ENCODE measurements at places on chromosomes 4 and X.

- no peak for DNase-seq
Observed at GRCh38 chrX:39605183-39605582, 492.6 kb downstream of the BCOR start.

GRCh38 chr4:1945124-1945895, 63.5 kb downstream of the NELFA start:
- no peak for DNase-seq

- DNase-seq: no peak
Observed at GRCh38 chr4:89171176-89171805, 60.0 kb downstream of the TIGD2 start.

DNA sequence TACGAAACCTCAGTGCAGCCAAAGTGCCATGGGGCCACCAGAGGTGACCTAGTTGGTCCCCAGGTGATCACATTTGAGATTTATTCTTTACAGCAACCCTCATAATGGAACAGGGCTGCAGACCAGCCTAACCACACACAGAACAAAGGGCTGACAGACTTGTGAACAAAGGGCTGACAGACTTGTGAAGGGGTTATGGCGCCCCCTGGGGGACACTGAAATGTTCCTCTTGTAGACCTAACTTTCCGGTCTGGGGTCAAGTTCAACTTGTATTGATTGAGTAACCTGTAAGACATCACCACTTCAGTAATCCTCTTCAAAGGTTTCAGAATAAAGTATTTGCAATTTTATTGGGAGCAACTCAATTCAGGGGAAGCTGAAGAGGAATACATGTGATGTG, 175.9 kb upstream of the RPS6KA3 start:
- DNase-seq: peak; percentile 88

DNA sequence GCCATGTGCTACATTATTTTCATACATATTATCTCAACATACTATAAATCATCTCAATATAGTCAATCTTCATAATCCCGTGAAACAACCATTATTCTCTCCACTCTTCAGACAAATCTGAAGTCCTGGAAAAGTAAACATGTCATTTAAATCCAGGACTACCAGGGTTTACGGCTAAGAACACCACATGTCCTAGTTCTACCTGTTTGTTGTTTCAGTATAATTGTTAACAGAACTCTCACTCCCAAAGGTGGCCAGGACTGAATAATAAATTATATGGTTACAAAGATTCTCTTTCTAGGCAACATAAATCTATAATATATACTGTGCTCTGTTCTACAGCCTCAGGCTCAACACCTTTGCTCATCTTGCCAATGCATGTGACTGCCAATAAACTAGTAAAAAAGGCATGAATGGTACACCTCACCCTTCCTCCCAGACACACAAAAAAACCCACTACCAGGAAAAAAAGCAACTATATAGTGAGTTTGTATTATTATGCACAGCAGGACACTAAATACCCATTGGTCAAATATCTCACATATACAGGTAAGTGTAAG, 20.1 kb downstream of the EIF4E start:
- no peak for DNase-seq

DNA sequence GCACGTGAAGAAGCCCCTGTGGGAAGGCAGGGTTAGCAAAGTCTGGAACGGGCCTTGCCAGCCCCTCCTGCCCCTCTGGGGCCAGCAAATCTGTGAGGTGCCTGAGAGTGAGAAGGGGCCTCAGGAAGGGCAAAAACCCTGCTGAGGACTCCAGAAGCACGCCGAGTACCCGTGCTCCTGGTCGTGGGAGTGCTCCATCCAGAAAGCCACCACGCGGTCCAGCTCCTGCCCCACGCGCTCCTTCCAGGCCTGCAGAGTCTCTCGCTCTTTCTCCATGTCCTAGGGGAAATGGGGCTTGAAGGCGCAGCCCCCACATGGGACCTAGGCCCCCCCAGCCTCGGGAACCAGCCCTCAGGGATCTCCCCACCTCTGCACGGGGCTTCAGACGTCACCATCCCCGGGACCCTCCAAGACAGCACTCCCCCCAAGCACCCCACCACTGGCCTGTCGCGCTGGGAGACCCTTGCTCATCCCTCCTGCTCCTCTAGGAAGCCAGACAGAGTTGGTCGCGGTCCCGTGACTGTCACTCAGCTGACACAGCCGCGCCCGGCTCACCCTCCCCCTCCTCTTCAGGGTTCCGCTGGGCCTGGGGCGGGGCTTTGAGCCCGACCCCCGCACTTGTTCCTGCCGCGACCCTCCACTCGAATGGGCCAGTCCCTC, at the start of gene RENBP:
TSS of gene RENBP (minus strand) at position 504 of the 660 bp plus-strand sequence. CDS start at position 471, 33 bp downstream.
- no peak for DNase-seq

- no peak for DNase-seq
Observed at GRCh38 chr4:15012017-15012788, 9.9 kb downstream of the CPEB2 start.

DNA sequence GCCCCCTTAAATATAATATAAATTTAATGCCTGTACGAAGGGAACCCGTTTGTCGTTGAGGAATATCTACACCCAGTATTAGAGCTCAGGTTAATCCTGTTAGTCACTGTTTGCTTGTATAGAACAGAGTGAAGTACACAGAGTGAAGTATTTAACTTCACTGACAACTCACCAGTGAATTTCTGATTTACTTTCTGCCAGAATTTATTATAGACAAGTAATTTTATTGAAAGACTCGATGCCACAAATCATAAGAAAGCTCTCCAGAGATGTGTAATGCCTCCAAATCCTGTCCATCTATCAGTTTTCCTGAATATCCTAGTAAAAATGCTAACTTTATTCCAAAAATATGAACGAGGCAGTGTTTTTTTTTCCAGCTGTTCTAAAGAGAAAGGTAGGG, 1.6 kb downstream of the GAB1 start:
- DNase-seq: no peak

DNA sequence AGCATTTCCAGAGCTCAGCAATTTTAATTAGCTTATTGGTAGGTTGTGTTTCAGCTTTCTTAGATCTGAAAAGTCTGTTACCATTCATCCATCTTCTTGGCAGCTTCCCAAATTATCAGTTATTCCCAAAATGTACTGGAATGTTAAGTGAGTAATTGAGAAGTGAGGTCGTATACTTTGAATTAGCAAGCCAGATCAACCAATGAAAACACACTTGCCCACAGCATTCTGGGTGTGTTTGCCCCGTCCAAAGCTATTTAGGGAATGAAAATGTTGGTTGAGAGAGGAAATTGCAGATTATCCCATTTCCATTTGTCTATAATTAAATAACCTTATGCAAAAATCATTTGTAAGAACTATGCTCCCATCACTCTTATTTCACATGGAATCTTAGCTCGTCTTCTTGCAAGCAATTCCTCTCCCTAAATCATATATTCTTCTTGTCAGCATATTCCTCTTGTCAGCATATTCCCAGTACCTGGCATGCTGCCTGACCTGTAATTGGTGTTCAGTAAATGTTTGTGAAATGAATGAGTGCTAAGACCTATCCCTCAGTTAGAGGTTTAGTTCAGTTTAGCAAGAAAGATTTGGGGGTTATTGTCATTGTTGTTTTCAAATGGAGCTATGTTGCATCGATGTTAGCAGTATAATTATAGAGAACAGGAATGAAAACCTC, 23.3 kb upstream of the ANTXR2 start:
- DNase-seq: no peak

GRCh38 chr4:143581331-143581946, 67.9 kb downstream of the SMARCA5 start:
- DNase-seq: no peak

DNA sequence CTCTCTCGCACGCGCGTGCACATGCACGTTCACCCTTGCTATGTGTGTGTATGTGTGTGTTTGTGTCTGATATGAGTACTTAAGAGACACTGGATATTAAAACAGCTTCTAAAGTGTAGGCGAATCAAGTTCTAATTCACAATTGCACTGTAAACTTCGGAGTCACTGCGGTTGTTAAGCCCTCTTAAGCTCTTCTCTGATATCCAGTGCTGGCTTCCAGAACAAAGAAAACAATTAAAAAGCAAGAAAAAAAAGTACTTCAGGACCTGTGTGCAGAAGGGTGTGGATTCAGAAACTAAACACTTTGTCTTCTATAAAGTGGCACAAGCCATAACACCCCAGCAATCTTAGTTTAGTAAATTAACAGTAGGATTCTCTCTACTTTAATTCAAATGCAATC, 300.2 kb downstream of the PCDH7 start:
- DNase-seq: no peak

GRCh38 chr4:15753786-15754185, 24.3 kb upstream of the CD38 start:
- DNase-seq: no peak

DNA sequence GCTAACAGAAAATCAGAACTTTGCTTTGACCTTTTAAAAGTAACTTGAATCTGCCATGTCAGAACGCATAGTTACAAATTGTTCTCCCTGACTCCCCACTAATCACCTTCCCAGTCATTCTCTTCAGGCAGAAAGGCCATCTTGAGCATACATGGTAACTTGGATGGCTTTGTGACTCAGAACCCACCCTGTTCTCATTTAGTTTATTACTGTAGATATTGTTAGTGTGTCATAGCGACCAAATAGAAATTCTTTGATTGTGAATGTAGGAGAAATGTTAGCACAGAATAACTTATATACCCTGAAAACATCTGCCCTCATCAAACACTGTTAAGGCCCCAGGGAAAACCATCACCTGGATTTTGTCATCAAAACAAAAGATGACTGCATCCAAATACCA, 382.0 kb downstream of the MAGEB5 start:
- no peak for DNase-seq

DNA sequence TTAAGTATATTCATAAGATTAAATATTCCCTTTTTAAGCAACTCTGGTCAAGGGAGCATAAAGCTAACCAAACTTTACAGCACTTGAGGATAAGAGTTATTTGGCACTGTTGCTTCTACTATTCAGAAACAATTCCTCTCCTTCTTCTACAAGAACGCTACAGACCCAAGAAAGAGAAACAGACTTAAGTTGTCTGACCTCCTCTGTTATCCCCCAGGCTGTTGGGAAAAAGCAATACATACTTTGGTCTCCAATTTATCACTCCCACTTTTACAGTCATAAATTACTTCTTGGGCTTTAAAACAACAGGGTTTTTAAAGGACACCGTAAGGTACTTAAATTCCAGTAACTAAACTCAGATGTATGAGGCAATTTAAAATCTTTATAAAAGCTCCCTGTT, 147.4 kb downstream of the COL25A1 start:
- no peak for DNase-seq

DNA sequence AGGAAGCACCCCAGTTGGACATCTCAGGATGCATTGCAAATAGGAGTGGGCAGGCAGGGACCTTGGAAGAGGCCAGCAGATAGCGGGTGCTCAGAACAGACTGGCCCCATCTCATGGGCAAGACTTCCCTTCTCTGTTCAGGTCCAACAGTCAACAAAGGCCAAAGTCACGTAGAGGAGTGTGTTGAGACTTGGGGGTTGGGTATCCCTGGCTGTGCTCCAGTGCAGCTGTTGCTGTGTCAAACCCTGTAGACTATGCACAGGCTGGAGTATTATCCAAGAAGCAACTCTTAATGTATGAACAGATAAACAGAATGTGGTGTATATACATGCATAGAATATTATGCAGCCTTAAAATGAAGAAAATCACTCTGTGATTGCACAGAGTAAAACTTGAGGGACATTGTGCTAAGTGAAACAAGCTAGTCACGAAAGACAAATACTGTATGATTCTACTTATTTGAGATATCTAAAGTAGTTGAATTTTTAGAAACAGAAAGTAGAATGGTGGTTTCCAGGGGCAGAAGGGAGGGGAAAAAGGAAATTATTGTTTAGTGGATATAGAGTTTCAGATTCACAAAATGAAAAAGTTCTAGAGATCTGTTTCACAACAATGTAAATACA, 192.1 kb upstream of the LCORL start:
- DNase-seq: no peak

GRCh38 chr4:83054928-83055327, 19.9 kb downstream of the COPS4 start:
- no peak for DNase-seq

- no peak for DNase-seq
Observed at GRCh38 chrX:3527811-3528210, 181.4 kb upstream of the MXRA5 start.

All from activated CD8-positive, alpha-beta memory T cell treated with anti-CD3 and anti-CD28 coated beads for 24 hours (primary cell).